ENCODE measurements at places on chromosomes 13 and 19. TPM values are rescaled to one million over a fixed set of nuclear protein-coding genes. Genes with fewer than 3 reads are reported as not detected.

DNA sequence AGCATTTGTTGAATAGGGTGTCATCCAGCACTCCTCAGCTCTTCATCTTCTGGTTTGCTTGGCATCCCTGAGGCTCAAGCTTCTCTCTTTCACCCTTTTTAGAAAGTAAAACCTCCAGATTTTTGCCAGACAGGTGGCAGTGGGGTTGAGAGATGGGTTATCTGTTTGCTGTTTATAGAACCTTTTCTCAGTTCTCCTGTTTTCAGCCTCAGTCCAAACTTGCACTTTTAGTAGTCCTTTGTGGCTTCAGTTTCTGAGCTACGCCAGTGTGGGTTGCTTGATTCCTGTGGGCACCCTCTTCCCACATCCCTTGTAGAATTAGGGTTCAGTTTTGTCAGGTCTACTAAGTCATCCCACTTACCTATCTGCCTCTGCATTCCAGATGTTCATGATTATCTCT lies 147.9 kb downstream of the PAN3 start:
- no peak for DNase-seq

DNA sequence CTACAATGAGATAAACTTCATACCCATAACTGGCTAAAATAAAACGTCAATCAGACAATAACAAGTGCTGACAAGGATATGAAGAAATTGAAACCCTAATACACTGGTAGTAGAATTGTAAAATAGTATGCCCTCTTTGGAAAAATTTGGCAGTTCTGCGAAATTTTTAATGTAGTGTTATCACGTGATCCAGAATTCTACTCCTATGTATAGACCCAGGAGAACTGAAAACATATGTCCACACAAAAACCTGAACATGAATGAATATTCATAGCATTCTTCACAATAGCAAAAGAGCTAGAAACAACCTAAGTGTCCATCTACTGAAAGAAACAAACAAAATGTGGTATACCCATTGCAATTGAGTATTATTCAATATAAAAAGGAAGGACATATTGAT lies 14.2 kb upstream of the MYO16 start:
- DNase-seq, result no peak

DNA sequence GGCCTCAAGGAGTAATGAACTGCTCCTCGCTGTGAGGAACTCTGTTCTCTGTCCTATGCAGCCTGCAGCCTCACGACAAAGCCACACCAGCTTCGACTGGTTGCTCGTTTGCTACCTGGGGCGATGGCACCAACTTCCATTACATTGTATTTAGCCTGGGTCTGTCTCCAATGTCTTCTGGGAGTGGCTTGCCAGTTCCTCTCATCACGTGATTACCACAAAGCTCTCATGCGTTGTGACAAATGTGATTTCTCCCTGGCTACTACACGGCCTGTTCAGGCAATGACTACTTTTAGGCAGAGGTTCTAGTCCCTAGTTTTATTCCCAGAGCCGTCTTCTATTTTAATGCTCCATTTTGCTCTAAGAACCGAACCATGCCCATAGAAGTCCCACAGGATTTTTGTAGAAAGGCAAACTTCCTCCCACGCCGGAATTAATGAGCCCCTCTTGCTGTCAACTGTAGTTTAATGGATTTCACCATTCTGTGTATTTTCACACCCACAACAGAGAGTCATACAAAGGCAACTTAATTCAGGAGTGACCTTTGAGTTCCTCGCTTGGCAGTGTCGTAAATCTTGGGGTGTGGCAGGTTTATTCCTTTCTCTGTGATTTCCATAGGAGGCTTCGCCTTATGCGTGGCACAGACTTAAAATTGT lies 351.9 kb downstream of the EFNB2 start:
- DNase-seq, result no peak

PTGER1 gene
- total RNA-seq, result 0.71 TPM

KLK5 gene
- total RNA-seq, result not detected
